ENCODE measurements at places on chromosomes 11 and 22. TPM values are rescaled to one million over a fixed set of nuclear protein-coding genes. Genes with fewer than 3 reads are reported as not detected.

The ART1 gene
- total RNA-seq: not detected

The NUDT8 gene
- 8.8 TPM for total RNA-seq

The MGAT3 gene
- total RNA-seq: 15.5 TPM

The BATF2 gene
- 0.10 TPM for total RNA-seq

The SHANK2 gene
- total RNA-seq: not detected

The GGTLC3 gene
- not detected for total RNA-seq

The NRGN gene
- 8.9 TPM for total RNA-seq

The CBLIF gene
- not detected for total RNA-seq

The RANBP1 gene
- total RNA-seq: 234 TPM

The OR5P2 gene
- total RNA-seq: not detected

The LIF gene
- total RNA-seq: 103 TPM

The HPX gene
- total RNA-seq: not detected

The SLC22A12 gene
- total RNA-seq: not detected

The DDI1 gene
- total RNA-seq: not detected

The PNPLA3 gene
- total RNA-seq: not detected

The MIOX gene
- total RNA-seq: 0.23 TPM

The MPEG1 gene
- total RNA-seq: not detected

The RFPL1 gene
- not detected for total RNA-seq

The LINC01488 gene
- total RNA-seq: not detected

The CCDC89 gene
- 0.60 TPM for total RNA-seq

The TUBA8 gene
- total RNA-seq: 1.4 TPM

Data from activated CD4-positive, alpha-beta T cell treated with anti-CD3 and anti-CD28 coated beads, Interleukin-2, amount 10 ng/mL, durations not matched to agents 7 days and 5 days (primary cell).